ENCODE measurements at places on chromosomes 7 and 10.

DNA sequence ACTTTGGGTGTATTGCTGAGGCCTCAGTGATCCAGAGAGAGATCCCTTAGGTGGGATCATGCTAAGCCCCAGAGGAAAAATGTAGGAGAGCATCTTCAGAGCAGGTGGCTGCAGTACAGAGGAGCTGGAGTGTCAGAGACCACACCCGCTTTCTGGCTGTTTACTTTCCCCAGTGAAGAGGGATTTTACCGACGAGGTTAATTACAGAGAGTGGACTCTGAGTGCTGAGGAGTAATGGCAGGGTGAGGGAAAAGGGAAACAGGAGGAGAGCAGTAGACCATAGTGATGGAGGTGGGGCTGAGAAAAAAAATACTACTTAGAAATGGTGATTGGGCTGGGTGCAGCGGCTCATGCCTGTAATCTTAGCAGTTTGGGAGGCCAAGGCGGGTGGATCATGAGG, 43.3 kb upstream of the HBP1 start:
- DNase-seq = no peak

- DNase-seq = no peak
These were observed 12.5 kb upstream of the HERPUD2 start for GRCh38 chr7:35707422-35707821.

DNA sequence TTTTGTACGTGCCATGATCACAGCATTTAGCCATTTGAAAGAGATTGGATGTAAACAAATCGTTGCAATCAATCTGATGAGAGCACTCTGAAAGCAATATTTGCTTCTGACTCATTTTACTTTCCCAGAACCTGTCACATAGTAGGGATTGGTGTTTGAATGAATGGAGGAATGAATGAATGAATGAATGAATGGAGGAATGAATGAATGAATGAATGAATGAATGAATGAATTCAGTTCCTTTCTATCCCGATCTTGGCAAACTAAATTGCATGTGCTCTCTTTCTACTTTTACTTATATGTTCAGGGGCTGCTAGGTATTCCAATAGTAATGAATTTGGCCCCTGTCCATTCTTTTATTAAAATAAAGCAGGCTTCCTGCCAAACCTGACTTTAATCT, 1091.7 kb upstream of the CELF2 start:
- DNase-seq = no peak

- DNase-seq = no peak
These were observed 45.2 kb downstream of the GNAT3 start for GRCh38 chr7:80466636-80467035.

- no peak for DNase-seq
These were observed 59.8 kb downstream of the C10orf120 start for GRCh38 chr10:122639801-122640200.

GRCh38 chr7:155189590-155189989, 108.1 kb upstream of the INSIG1 start:
- no peak for DNase-seq

DNA sequence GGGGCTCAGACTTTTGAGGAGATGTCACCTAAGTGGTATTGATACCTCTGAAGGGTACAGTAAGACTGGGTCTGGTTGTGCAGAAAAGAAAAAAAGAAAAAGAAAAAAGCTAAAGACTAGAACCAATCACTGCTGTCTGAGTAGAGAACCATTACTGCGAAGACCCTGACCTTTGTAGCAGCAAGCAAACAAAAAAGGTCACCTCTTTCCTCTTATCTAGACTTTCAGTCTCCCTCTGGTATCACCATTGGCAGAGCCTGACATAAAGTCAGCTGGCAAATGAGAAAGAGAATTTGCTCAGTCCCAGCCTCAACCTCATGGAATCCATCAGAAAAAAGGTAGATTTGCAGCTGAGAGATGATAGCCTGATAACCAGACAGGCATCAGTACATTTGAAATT, 2.6 kb upstream of the DNTT start:
- no peak for DNase-seq

GRCh38 chr7:112503361-112503972, 22.7 kb downstream of the LSMEM1 start:
- no peak for DNase-seq

DNA sequence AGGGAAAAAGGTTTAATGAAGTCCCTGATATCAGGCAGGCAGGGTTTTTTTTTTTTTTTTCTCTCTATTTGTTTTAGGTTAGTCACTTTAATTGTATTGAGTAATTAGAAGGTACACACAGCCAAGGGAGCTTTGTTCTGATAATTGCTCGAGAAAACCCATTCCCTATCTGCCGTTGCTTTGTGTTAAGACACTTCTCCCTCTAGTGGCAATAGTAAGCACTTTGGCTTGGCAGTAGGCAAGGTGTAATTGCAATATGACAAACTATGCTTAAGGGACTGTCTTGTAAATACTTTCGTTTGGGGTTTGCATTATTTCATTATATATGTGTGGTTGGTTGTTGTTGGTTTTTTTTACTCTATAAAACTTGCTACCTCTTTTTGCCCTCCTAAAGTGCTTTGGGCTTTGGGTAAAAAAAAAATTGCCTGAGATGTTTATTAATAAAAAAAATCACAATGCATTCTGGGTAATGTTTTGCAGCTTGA, 113.4 kb downstream of the BTRC start:
- peak; percentile 39 for DNase-seq

DNA sequence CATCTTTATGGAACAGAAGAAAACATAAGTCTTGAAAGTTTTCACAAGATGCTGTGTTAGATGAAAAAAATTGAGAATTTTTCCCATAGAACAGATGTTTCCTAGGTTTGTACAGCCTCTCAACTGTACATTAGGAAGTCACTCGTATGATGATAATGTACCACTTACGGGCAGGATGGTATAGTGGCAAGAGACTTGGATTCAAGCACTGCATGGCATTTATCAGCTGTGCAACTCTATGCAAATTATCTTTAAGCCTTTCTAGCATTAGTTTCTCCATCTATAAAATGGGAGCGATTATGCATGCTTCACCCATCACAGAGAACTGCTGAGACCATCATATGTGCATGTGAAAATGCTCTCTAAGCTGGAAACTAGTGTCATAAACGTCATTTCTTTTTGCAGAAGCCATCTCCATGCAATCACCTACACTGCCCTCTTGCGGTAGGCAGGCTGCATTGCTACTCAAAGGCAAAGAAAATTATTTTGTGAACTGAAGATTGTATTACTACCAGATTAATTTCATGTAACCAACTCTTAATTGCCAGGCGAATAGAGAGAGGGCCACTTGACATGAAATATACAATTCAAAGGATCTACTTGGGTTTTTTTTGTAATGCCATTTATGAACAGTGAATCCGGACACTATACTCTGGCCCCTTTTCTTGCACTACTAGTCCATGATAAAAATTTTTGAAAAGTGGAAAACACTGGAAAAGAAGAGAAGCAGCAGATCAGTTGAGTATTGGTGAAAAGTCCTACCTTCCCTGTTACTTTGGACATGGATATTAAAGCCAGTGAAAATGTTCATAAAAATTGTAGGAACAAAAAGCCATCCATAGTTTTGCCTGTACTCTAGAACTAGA, 102.3 kb downstream of the JAZF1 start:
- DNase-seq = peak; percentile 59

- DNase-seq = no peak
These were observed 177.4 kb upstream of the PRR15 start for GRCh38 chr7:29386196-29386765.

GRCh38 chr7:99000904-99001465, 122.7 kb downstream of the TRRAP start:
- DNase-seq = no peak
